ENCODE measurements at places on chromosomes 2 and 18.

DNA sequence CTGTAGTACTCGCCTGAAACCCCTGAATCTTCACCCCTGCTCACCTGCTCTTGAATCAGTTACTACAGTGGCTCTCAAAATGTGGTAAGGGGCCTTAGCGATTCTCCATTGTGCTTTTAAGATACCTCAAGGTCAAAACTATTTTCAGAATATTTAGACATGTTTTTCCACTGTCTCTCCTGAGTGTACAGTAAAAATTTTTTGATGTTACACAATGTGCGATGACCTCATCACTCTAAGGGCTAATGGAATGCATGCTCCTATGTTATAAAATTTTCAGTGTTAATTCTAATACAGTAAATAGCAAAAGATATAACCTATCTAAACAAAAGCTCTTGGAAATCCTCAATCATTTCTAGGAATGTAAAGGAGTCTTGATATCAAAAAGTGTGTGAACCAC is 336.9 kb upstream of the PKDCC start:
- DNase-seq = no peak

DNA sequence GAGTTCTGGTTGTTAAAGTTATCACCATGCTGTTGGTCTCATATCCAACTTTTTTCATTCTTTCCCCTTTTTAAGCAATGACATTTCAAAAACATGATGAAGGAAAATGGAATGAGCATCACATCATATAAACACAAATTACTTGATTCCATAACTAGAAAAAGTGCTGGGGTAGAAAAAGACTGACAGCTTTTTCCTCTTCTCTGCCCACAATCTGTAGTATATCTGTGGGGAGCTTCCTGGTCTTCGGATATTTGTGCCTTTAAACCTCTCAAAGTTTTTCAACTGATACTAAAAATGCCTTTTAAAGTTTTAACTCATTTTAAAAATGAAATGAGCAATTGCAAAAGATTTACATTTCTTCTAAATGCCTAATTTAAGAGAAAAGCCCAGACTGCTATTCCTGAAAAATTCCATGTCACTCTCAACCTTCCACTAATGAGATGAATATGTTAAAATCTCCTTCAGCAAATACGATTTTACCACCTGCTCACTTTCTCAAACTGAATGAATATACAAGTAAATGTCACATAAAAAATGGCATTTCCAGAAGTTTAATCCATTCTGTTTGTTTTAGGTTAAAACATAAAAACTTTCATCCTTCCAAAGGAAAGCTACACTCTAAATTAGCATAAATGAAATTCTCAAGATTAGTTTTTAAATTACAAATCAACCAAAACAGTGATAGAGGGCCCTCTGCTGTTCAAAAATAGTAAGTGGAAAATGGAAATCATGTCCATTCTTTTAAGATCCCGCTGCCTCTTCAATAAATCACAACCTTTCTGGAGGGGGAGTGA is 2.1 kb downstream of the DNAH7 start:
- DNase-seq = no peak

DNA sequence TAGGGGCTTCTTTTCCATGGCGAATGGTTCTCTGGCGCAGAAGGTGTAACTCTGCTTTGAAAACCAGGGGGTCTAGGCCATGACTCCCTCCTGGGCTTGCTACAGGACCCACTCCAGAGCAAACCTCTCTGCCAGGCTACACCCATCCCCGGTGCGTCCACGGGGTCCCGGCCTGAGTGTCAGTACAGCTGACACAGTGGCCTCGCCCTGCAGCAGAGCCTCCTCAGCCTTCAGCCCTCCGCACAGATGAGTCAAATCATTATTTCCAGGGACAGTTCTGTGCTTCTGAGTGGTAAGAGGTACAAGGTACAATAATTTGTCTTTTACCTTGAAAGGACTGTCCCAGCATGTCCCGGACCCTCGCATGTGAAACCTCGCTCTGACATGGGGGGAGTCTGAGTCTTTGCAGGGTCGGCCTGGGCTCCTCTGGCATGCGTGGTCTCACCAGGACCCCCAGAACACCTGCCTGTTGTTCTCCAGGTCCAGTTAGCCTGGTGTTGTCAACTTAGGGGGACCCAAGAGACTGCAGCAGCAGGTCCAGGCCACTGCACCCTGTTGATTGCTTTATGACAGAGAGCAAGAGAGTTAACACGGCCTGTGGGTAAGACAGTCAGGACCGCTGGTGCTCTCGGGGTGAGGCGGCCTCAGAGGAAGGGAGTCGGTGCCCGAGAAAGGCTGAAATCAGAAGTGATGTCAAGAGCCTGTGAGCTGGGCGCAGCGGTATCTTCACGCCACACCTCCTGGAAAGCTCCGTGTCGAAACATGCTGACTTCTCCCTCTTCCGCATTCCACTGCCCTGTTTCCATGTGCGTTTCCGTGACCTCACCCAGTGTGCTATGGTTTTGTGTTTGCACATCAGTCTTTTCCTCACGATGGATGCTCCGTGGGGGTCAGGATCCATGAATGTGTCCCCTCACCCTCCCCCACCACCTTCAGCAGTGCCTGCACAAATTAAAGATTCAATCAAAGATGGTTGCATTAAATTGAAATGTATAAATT is 340.1 kb downstream of the EIPR1 start:
- DNase-seq = no peak

- DNase-seq = no peak
Observed at GRCh38 chr2:134668821-134669220, 50.0 kb downstream of the TMEM163 start.

DNA sequence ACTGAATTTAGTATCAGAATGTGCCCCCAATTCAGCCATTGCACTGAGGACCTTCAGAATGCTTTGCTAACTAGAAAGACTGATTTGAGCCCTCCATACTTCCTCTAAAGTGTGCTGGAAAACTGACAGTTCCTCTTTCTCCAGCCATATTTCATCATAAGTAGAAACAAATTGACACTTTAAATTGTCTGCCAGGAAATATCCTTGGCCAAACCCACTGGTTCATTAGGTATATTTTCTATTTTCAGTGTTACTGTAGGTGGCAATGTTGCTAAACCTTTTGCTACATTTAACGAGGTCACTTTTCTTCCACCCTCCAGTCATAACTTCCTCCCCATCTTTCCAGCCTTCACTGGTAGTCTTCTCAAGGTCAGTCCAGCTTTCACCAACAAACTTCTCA is 21.5 kb downstream of the SP5 start:
- no peak for DNase-seq

DNA sequence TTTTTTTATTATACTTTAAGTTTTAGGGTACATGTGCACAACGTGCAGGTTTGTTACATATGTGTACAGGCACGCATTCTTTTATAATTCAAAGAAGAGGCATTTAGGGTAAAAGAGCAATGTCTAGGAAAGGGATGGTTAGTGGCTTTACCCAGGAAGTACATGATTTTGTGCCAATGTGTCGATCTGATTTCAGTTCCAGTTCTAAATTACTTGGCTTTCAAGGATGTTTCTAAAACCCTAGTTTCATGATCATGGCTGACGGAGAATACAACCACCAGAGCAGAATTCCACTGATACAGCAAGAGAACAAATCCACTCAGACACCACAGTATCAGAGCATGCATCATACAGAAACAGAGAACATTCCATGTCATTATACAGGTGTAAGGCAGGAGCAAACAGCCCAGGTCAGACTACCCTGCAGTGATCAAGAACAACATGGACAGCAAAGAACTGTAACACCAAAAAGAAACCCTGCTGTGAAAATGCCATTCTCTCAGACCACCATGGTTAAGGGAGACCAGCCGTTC is 116.7 kb upstream of the STK17B start:
- DNase-seq = no peak

- DNase-seq = no peak
Observed at GRCh38 chr2:234271338-234271737, 220.8 kb downstream of the SPP2 start.

GRCh38 chr2:238973038-238973739 is 125.3 kb downstream of the TWIST2 start:
- no peak for DNase-seq

GRCh38 chr18:60019463-60019840 is 119.7 kb downstream of the PMAIP1 start:
- DNase-seq = no peak

GRCh38 chr2:112519506-112519905 is 22.8 kb upstream of the POLR1B start:
- DNase-seq = no peak

GRCh38 chr2:3606370-3607201 is 11.7 kb downstream of the COLEC11 start:
- DNase-seq = no peak

DNA sequence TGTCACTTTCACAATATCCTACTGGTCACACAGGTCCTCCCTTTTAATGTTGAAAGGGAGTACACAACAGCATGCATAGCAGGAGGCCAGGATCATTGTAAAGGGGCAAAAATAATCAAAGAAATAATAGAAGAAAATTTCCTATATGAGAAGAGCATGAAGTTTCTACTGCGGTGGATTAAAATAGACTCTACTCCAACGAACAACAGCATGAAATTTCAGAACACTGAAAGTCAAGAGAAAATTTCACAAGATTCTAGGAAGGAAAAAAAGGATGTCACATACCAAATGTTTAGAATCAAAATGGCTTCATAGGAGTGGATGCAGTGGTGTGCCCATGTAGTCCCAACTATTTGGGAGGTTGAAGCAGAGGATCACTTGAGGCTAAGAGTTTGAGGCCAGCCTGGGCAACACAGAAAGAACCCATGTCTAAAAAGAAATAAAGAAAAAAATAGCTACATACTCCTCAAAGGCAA is 72.0 kb upstream of the EPAS1 start:
- DNase-seq = no peak

DNA sequence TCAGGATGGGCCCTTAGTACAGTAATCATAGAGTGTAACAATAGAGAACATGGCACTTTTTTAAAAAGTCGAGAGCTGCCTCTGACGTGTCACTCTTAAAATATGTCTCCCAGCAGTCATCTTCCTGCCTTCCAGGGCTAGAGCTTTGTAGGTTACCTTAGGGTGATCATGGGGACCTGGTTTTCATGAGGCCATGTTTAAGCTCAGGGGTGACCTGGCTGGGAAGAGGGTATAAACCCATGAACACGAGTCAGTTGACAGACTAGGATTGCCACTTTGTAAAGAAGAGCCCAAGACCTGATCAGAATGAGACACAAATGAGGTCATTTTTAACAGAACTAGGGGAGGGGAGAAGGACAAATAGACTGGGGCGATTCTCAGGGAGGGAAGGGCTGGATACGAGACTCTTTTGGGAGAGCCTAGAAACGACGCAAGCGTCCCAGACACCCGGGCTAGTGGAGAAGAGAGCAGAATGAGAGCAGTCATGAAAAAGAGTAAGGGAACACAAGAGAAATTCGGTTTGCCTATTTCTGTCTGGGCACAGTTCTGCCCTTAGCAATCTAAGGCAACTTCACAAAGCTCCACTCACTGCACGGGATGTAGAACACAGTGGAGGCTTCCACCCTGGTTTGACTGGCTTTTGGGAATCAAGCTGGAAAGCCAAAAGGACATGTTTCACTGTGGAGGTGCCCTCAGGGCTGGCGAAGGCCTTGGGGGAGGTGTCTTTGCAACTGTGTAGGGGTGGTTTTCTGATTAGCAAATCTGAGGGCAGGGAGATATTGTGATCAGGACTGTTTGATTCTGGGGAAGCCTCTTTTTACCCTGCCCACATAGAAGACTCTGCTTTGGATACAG is 1.8 kb upstream of the RAB31 start:
- DNase-seq = no peak

GRCh38 chr2:16828828-16829160 is 163.2 kb upstream of the CYRIA start:
- DNase-seq = no peak

DNA sequence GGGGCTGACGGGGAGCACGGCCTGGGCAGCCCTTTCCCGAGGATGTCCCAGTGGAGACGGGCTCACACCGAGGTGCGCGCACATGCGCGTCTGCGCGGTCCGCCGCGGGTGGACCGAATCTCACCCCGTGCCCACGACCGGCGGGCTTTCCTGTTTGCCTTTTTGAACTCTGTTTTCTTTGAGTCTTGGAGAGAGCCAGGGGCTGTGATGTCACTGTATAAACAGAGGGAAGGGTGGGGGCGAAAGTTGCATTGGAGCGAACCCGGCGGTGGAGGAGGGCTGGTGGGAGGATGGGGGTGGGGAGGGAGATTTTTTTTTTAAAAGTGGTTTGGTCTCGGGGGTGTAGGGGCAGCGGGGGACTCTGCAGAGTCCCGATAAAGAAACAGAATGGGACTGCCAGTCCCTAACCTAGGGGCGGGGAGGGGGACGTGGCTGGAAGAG is 141.2 kb upstream of the CTAGE1 start:
- no peak for DNase-seq

GRCh38 chr2:221673248-221673647 is 101.1 kb upstream of the EPHA4 start:
- no peak for DNase-seq

DNA sequence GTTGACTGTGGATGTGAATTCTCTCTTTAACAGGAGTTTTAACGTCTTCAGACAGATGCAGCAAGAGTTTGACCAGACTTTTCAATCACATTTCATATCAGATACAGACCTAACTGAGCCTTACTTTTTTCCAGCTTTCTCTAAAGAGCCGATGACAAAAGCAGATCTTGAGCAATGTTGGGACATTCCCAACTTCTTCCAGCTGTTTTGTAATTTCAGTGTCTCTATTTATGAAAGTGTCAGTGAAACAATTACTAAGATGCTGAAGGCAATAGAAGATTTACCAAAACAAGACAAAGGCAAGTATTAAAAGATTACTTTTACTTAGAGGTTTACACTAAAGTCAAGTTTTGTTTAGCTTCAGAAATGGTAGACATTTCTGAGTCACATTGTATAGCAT is 30.2 kb upstream of the TYMS start:
- DNase-seq = no peak

GRCh38 chr18:72235422-72235821 is 308.7 kb downstream of the CBLN2 start:
- no peak for DNase-seq

DNA sequence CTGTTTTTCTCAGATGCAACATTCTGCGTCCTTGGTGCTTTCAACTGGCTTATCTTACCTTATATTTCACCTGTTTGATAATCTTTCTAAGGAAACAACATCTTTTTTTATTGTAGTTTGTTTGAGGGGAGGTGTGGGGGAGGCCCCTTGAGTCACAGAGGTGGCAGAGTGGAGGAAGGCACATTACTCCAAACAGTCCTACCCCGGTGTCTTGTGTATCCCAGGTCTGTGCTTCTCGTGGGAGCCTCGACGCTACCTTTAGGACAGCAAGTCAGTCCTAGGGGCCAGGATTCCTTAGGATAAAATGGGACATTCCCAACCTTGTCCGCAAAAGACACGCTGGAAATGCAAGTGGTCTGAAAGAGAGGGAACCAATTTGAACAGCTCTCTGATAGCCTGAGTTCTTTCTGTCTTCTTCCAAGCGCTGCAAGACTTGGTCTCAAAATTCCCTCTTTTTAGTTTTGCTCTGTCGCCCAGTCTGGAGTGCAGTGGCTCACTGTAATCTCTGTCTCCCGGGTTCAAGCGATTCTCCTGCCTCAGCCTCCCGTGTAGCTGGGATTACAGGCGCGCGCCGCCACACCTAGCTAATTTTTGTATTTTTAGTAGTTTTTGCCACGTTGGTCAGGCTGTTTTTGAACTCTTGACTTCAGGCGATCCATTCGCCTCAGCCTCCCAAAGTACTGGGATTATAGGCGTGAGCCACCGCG is 4.0 kb downstream of the GATA6 start:
- DNase-seq = no peak

- DNase-seq = no peak
Observed at GRCh38 chr2:109402980-109403840, 210.6 kb downstream of the SEPTIN10 start.

- no peak for DNase-seq
Observed at GRCh38 chr2:20326163-20326780, 24.4 kb downstream of the PUM2 start.

GRCh38 chr2:145757503-145758246 is 1237.8 kb upstream of the ZEB2 start:
- DNase-seq = no peak

- no peak for DNase-seq
Observed at GRCh38 chr2:33213648-33214047, 262.8 kb upstream of the RASGRP3 start.
